ENCODE measurements at places on chromosomes 4 and X.

DNA sequence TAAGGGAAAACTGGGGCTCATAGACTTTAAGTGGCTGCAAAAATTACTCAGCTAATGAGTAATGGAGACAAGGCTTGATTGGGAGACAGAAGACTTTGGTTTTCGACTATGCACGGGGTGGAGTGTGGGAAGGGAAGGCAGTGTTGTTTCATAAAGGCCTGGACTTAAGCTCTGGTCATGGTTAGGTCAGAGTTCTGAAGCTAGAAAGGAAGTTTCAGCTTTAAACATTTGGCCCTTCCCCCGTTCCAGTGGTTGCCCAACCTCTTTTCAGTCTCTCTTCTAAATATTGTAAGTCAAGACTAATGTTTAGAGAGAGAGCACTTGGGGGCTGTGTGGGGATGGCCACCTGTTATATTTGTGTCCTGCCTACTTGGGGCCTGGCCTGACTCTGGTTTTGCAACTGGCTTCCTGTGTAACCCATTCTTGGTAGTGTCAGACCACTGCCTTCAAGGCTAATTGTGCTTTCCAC, 21.0 kb downstream of the MSN start:
- DNase-seq: no peak

- no peak for DNase-seq
Observed at GRCh38 chrX:56762220-56762619, 33.2 kb downstream of the NBDY start.

GRCh38 chrX:133715715-133716114, 269.7 kb downstream of the GPC3 start:
- DNase-seq: no peak

DNA sequence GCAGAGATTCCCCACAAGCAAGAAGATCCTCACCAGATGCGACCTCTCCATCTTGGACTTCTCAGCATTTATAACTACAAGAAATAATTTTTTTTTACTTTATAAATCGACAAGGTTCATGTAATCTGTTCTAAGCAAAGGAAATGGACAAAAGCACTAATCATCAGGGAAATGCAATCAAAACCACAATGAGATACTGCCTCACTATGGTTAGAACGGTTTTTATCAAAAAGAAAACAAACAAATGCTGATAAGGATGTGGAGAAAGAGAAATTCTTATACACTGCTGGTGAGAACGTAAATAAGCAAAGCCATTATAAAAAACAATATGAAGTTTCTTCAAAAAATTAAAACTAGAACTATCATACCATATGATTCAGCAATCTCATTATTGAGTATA, 1382.6 kb downstream of the ARAP2 start:
- no peak for DNase-seq

DNA sequence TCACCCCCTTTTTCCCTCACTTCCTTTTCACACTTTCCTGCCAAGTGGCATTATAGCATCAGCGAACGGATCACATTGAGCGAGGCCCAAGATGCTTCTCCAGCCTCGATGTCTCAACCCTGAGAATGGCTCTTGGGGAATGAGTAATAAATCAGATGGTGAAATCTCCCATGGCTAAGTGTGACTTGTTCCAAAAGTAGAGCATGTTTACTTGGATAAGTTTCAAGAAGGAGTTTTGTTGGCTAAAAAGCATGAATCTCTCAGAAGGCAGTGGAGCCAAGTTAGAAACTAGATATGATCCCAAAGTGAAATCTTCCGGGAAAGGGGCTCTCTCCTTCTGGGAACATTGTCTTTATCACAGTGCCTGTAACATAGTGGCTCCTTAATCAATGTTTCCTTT, 316.3 kb downstream of the CAMK2D start:
- DNase-seq: no peak

- DNase-seq: no peak
Observed at GRCh38 chr4:176320976-176321361, 1.2 kb downstream of the SPCS3 start.

- DNase-seq: no peak
Observed at GRCh38 chrX:108211301-108211700, 119.7 kb downstream of the ATG4A start.
